ENCODE measurements at places on chromosomes 1 and 21.

DNA sequence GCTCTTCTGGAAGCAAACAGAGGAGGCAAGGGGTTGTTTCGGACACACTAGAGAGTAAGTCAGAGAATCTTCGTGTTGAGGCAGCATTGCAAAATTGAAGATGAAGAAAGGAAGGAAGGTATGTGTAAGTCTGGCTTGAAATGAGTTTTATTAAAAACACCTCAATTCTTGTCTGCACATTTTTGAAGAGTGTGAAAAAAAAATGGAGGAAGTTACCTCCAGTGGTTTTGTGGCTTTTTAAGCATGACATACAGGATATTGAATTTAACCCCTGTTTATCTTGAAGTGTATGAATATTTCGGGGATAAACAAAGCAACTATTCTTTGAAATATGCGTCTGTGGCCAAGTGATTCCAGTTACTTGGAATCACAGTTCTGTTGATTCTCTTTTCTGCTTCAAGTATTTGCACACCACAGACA lies 203.2 kb upstream of the SGIP1 start:
- DNase-seq = no peak

- DNase-seq = no peak
Observed at GRCh38 chr1:183987593-183988318, 49.8 kb downstream of the COLGALT2 start.

DNA sequence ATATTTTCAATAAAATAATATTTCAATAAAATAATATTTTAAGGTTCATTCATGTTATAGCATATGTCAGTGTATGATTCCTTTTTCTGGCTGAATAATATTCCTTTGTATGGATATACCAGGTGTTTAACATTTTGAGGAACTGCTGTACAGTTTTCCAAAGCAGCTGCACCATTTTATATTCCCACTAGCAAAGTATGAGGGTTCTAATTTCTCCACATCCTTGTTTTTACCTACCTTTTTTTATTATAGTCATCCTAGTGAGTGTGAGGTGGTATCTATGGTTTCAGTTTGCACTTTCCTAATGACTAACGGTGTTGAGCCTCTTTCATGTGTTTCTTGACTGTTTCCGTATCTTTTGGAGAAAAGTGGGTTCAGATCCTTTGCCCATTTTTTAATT lies 5.2 kb downstream of the DEGS1 start:
- no peak for DNase-seq

DNA sequence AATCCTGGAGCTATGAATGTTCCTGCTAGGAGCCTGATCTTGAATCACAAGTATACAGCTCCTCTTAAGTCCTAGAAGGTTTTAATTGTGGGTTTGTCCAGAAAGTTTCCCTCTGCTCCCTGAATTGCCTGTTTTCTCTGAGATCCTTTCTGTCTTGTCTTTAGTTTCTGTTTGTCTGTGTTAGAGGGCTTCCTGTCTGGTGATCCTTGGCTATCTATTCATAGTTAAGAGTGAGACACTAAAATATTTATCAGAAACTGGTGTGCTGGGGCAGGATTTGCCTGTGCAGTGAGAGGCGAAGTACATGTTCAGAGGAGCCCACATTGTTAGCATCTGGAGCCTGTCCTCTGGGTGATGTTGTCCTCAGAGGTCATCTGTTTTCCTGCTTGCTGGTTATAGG lies 45.4 kb downstream of the ETS2 start:
- DNase-seq = no peak

GRCh38 chr1:43980255-43981134 lies 1.5 kb downstream of the B4GALT2 start:
- DNase-seq = no peak

GRCh38 chr1:18041685-18042355 lies 65.8 kb upstream of the IGSF21 start:
- no peak for DNase-seq

DNA sequence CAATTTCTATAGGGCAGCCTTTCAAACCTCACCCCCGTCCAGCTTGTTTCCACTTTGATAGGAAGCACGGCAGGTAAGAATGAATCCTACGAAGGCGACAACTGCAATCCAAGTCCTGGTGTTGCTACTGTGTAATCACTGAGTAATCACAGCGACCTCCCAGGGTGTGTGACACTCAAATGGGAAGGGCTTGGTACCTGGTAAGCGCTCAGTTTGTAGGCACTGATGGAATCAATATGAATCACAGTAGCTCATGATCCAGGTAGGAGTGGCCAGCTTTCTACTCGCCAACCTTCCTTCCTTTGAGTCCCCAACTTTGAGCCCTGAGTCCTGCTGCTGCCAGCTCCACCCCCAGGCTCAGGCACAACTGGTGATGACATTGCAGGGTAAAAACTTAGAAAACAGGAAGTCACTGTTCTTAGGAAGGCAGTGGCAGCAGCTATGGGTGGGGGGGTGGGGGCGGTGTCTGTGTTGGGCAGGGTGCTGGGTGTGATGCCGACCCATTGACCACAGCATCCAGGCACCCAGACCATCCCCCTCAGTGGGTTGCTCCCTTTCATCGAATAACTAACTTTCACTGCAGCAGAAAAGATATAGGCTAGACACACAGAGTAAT lies 70.7 kb downstream of the CD247 start:
- DNase-seq = no peak

- peak; percentile 96 for DNase-seq
Observed at GRCh38 chr1:179025125-179025974, at the start of gene FAM20B. TSS of gene FAM20B (plus strand) at chr1:179025894. CDS start at chr1:179043848, 17,954 bp downstream.

All from left ventricle myocardium inferior (tissue), 1 donor.